ENCODE measurements at places on chromosomes 2 and 18. TPM values are rescaled to one million over a fixed set of nuclear protein-coding genes. Genes with fewer than 3 reads are reported as not detected.

DYNAP gene
- not detected for total RNA-seq

MC2R gene
- not detected for total RNA-seq

SMCHD1 gene
- total RNA-seq: 11.6 TPM

IKZF2 gene
- 0.29 TPM for total RNA-seq

PTPRN gene
- total RNA-seq: 1.2 TPM

VAMP5 gene
- total RNA-seq: 0.16 TPM

SOX11 gene
- not detected for total RNA-seq

TUBA4B gene
- 0.10 TPM for total RNA-seq

OSBPL1A gene
- total RNA-seq: 20.4 TPM

TEX44 gene
- not detected for total RNA-seq

SELENOI gene
- 14.5 TPM for total RNA-seq

RFX8 gene
- total RNA-seq: not detected

TFPI gene
- total RNA-seq: 35.2 TPM

SP100 gene
- total RNA-seq: 26.5 TPM

LIMS3 gene
- total RNA-seq: not detected

XDH gene
- 1.2 TPM for total RNA-seq

KCNG2 gene
- not detected for total RNA-seq

TMEM169 gene
- total RNA-seq: 0.37 TPM

Data from A549 treated with AZD2906 at 1 μM for 4 hours (cell line).